ENCODE measurements at places on chromosomes 5 and 9.

DNA sequence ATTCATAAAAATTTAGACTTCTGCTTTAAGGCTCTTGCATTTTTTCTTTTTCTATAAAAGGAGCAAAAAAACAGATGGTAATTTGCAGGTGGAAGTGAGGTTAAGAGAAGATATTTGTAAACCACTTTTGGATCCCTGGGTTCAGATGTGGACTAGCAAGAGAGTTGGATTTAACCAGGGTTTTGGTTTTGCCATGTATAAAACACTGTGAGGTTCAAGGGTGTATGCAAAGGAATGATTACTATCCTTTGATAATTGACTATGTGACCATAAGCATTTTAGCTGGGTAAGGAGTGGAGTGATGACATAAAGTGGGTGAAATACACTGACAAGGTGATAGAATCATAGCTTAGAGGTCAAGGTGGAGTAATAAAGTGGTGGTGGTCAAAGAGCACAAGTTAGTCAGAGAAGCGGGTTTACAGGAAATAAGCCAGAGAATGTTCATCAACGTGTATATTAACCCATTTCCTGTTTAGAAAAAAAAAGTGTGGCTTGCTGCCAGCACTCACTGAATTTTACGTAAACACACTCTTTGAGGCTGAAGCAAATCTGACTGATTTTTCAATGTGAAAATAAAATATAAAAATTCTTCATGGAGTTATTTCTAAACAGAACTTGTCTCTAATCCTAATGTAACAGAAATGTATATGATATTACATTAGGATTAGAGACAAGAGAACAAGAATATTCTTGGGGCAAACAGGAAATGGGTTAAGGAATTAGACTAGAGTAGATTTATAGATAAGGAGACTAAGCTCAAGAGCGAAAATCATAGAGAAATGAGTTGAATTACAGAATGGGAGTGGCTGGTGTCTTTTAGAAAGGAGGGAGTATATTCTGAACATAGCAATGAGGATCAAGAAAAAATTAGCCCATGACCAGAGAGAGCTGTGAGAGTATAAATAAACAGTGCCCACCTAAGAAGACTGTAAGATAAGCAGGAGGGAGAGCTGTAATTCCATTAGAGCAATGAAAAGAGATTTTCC is 74.5 kb downstream of the CDKN2A start:
- DNase-seq = no peak

DNA sequence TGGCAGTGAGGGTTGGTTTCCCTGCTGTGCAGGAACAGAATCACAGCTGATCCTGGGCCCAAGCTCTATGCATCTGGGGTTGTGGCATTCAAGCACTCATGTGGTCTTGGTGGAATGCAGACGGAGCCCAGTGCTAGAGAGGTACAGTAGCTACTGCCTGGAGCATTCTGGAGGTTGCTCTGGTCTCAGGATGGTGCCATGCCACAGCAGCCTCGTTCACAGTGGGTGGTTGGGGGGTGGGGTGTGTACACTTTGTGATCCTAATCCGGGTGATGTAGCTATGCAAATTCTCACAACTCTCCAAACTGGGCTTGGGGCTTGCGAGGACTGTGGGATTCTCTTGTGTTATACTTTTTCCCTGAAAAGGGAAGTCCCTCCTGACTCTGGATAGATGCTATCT is 45.2 kb downstream of the FGD3 start:
- no peak for DNase-seq

DNA sequence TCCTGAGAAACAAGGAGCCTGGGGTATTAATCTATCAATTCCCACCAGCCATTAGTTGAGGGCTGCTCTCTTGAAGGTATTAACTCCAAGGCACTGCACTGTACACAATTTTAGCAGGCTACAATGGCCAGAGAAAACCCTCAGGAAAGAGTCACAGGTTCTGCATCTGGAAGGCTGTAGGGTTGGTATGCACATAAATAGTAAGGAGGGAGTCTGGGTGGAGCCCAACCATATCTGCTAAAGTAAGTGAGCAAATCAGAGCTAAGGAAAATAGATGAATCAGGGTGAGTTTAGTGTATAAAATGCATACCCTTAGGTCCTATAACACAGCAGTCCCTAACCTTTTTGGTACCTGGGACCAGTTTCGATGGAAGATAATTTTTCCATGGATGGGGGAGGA is 18.2 kb downstream of the TMEM215 start:
- no peak for DNase-seq

DNA sequence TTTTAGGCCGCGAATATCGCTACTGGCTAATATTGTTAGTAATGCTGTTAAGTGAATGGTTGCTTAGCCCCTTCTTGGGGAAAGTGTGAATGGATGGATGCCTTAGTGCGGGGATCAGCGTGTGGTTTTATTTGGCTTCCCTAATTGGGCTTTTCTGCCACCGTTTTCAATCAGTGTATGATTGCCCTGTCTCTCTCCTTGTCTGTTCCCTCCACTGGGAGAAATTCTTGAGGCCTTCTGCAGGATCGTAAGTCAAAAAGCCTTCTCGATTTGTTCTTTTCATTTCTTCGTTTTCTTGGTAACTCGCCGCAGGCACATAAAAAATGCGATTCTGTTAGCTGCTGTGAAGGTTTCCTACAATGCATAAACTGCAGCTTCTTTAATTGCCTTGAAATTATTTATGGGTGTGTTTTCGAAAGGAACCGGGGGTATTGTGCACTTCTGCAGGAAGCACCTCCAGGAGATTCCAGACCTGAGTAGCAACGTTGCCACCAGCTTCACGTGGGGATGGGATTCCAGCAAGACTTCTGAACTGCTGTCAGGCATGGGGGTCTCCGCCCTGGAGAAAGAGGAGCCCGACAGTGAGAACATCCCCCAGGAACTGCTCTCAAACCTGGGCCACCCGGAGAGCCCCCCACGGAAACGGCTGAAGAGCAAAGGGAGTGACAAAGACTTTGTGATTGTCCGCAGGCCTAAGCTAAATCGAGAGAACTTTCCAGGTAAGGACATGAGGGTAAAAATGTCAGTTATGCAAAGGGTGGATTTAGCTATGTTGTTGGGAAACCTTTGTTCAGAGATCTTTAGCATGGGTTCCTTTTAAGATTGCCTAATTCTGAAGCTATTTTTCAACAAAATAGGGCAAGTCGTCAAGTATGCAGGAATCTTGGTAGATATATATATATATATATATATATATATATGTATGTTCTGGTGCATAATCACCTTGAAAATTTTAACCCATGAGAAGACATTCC is 700 bp downstream of the SKP2 start:
- DNase-seq = no peak

- DNase-seq = no peak
These were observed 24.2 kb downstream of the BASP1 start for GRCh38 chr5:17241635-17242034.

- DNase-seq = no peak
These were observed 30.1 kb downstream of the UBE2QL1 start for GRCh38 chr5:6478793-6479192.

DNA sequence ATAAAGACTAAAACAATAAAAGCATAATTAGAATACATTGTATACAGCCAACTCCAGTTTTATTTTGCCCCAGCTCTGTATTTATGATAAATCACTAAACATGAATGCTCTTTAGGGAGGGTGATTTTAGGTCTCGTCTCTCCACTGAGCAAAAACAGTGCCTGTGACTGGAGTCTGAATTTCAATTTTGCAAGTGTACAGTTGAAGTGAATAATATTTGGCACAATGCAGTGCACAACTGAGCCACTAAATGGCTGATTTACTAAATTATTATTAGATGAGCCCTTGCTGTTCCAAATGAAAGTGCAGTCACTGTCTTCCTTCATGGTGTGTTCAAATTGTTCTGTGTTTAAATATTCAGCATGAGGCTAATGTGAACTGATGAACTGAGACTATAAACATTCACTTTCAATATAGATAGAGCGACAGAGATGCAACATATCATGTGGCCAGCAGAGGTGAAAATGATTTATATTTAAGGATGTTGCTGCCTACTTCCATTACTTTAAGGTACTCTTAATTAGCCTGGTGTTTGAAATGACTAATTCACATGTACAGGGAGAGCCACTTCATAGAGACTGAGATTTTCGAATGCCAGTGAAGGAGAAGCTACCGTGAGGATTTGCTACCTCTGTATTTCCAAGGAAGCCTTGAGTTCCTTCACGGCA is 375.1 kb downstream of the EBF1 start:
- DNase-seq = no peak

DNA sequence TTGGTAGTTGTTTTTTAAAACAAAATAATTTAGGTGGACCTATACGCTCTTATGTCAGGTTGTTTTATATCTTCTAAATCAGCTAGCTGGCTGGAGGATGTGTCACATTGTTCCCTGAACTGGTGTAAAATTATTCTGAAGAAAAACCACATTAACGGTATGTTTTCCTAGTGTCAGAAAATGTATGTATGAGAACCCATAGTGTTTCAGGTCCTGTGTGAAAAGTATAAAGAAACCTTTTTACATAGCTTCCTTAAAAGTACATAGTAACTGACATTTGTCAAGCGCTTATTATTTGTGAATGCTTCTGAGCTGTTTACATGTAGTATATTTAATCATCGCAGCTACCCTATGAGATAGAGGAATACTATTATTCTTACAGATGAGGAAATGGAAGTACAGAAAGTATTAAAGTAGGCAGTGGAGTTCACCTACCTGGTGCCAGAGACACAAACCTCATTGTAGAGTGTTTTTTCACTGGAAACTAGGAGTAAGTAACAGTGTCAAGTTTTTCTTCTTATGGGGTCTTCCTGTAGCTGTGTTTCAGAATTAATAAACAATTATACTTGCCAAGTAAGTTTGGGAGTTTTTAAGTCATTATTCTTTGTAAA is 10.4 kb upstream of the FAM120AOS start:
- no peak for DNase-seq

- DNase-seq = no peak
These were observed 73.0 kb upstream of the SPOCK1 start for GRCh38 chr5:137572042-137572695.

GRCh38 chr9:7549249-7549648 is 250.3 kb downstream of the DMAC1 start:
- no peak for DNase-seq

DNA sequence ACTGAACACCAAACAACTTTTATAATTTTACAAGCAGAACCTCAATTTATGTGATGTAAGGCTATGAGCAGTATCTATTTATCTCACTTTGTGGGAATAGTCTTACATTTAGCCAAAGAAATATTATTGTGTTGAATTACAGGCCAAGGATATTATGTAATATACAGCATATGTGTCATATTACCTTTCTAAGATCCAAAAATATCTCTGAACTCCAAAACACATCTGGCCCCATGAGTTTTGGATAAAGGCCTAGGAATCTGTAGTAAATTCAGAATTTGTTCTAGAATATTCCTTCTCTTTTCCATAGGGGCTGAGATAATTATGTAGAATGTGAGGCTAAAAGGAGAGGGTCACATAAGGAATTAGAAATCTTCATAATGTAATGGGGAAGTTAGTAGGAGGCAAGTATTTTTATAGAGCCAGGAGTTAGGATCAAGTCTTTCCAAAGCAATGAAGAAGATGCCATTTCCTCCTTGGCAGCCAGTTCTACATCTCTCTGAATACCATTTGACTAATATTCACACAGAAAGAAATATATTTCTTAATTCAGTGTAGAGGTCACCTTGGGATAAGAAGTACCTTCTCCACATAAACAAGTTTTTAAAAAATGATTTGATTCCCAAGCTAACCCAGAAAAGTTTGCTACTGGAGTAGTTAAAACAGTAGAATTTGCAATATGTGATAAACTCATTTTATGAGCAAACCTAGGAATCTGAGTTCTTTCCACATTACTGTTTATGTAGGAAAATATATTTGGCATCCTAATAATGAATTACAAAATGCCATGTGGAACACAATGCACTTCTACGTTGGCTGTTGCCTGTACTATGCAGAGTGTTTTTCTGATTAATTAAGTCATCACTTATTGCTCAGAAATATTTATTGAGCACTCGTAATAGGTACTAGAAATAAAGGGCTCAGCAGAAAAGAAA is 20.3 kb upstream of the GRAMD2B start:
- no peak for DNase-seq

DNA sequence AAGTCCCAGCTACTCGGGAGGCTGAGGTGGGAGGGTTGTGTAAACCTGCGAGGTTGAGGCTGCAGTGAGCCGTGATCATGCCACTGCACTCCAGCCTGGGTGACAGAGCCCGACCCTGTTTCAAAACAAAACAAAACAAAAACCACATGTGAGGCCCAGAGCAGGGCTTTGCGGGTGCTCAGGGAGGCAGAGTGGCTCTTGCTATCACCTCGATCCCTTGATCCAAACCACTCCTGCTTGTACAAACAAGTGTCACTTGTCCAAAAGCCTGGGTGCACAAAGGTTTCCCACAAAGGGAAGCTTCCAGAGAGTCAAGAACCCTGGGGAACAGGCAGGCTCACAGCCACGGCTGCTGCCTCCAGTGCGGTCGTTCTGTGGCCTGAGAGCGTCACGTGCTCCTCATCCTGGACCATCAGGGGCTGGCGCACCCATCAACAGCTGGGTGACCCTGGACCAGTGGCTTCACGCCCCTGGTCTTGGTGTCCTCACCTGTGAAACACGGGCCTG is 162.7 kb downstream of the C9orf50 start:
- peak; percentile 62 for DNase-seq

DNA sequence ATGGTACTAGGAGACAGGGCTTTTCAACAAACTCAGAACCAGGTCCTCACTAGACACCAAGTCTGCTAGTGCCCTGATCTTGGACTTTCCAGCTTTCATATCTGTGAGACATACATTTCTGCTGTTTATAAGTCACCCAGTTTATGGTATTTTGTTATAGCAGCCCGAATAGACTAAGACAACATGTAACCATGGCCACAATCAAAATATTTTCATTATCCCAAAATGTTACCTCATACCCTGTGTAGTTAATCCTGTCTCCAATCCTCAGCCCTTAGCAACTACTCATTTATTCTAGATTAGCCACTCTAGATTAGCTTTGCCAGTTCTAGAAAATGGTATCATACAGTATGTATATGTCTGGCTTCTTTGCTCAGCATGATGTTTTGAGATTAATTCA is 6.3 kb upstream of the ATG10 start:
- DNase-seq = no peak

GRCh38 chr9:109718861-109719260 is 61.1 kb upstream of the PALM2AKAP2 start:
- DNase-seq = no peak

DNA sequence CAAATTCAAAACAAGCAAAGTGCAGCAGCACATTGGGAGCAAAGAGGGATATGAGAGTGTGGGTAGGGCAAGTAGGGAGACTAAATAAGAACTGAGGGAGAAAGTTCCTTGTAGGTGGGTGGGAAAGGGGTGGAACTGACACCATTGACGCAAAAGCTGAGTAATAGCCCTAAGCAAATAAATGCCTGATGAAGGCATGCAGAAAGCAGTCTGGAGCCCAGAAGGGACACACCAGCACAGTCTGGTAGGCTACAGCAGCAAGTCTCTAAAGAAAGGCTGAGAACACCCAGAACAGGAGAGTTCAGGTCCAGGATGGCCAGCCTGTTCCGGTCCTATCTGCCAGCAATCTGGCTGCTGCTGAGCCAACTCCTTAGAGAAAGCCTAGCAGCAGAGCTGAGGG is at the start of gene INSL4:
Gene INSL4 (plus strand): TSS at position 208 of the 400 bp plus-strand sequence. CDS start 105 bp downstream, at position 313.
- DNase-seq = no peak
